ENCODE measurements at places on chromosomes 5 and 9.

GRCh38 chr5:38046103-38046502 is 206.3 kb upstream of the GDNF start:
- no peak for DNase-seq
- H3K4me1 ChIP-seq: no peaks in the 10 kb centered on the region
- no peak overlapping the region for H3K4me3 ChIP-seq
- peaks cover 1% of the 10 kb centered on the region for H3K27me3 ChIP-seq
- no peak overlapping the region for H3K27ac ChIP-seq

DNA sequence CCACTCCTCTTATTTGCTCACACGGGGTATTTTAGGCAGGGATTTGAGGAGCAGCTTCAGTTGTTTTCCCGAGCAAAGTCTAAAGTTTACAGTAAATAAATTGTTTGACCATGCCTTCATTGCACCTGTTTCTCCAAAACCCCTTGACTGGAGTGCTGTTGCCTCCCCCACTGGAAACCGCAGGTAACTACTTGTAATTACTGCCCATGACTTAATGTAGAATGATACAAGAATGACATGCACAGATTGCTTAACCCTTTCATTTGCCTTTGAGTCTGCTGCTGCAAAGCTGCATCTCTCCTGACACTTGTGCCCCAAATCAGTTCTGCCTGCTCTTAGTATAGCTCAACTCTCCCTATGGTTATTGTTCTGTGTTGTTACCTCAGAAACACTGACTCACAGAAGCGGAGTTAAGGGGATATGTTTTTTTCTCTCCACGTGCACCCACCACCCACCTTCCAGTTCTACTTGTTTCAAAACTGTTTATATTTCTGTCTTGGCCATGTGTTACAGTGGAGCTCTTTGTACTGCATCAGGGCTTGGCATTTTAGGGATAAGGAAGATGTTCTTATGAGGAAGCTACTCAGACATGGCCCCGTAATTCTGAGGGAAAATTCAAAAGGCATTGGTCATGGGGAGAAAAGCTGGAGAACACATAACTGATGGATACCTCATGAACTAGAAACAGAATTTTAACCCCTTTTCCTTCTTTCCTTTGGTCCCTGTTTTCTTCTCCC is 2.3 kb downstream of the ADRB2 start:
- no peak for DNase-seq
- peaks cover 39% of the 10 kb centered on the region for H3K4me1 ChIP-seq
- no peaks in the 10 kb centered on the region for H3K36me3 ChIP-seq
- H3K27me3 ChIP-seq: peaks cover 55% of the 10 kb centered on the region

DNA sequence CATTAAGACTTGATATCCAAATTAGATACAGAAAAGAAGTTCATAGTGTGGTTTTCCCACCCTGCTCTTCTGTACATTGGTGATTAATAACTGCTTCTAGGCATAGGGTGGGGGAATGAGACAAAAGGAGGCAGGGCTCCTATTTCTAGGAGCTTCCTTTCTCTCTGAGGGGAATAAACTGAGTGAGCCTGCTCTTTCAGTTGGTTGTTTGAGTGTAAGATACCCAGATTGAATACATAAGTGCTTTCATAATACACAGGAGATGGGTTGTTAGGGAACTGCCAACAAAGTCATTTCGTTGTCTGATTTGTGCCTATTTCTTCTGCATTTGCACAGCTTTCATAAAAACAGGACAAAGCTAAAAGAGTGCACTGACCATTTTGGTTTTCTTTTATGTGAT is 48.9 kb upstream of the TTC23L start:
- H3K27ac ChIP-seq: no peak overlapping the region
- H3K27me3 ChIP-seq: no peaks in the 10 kb centered on the region
- no peaks in the 10 kb centered on the region for H3K36me3 ChIP-seq
- H3K4me1 ChIP-seq: no peaks in the 10 kb centered on the region

- no peak overlapping the region for H3K27ac ChIP-seq
- DNase-seq: no peak
- peaks cover 14% of the 10 kb centered on the region for H3K4me1 ChIP-seq
- peaks cover 4% of the 10 kb centered on the region for H3K27me3 ChIP-seq
- no peak overlapping the region for H3K4me3 ChIP-seq
- H3K36me3 ChIP-seq: peaks cover 2% of the 10 kb centered on the region
Measured at GRCh38 chr9:21590058-21590996, 108.2 kb upstream of the IFNE start.

DNA sequence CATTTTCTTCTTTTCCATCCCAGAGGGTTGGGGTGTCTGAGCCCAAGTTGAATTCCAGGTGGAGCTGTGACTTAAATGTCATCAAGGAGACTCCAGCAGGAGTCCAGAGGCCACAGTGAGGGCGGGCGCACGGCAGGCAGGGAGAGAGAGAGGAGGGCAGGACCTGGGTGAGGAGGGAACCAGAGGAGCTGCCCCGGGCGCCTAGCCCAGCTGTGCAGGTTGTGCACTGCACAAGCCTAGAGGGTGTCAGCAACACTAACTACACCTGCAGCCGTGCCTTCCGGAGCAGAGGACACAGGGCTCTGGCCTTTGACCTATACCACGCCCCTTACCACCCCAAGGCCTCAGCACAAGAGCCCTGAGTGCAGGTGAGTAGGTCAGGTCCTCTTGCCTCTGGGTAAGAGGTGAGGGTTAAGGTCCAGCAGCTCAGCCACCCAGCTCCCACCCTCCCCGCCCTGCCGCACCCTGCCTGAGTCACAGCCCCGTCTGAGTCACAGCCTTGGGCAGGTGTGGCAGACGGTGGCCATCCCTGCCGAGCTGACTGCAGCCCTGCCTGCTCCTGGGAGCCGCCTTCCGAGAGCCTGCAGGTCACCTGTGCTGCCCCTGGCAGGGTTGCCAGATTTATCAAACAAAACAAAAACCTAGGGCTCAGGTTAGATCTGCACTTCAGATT is 6.4 kb upstream of the AGPAT2 start:
- H3K27ac ChIP-seq: no peak overlapping the region
- peaks cover 11% of the 10 kb centered on the region for H3K27me3 ChIP-seq
- DNase-seq: no peak
- H3K36me3 ChIP-seq: no peaks in the 10 kb centered on the region
- H3K4me3 ChIP-seq: no peak overlapping the region
- no peaks in the 10 kb centered on the region for H3K4me1 ChIP-seq

- H3K27me3 ChIP-seq: no peaks in the 10 kb centered on the region
- peaks cover 21% of the 10 kb centered on the region for H3K36me3 ChIP-seq
- DNase-seq: no peak
Measured at GRCh38 chr5:64977779-64978178, 209.0 kb downstream of the CWC27 start.

GRCh38 chr9:134236001-134236421 is 71.6 kb upstream of the RNU6ATAC start:
- no peak overlapping the region for H3K4me3 ChIP-seq
- no peak overlapping the region for H3K27ac ChIP-seq
- no peaks in the 10 kb centered on the region for H3K36me3 ChIP-seq
- no peak for DNase-seq

GRCh38 chr9:38423273-38423972 is 831 bp downstream of the IGFBPL1 start:
- no peak for DNase-seq
- no peak overlapping the region for H3K27ac ChIP-seq
- no peaks in the 10 kb centered on the region for H3K36me3 ChIP-seq

- peak within 1 kb of the TSS; percentile 68 for H3K27ac ChIP-seq
- peak; percentile 78 for DNase-seq
- H3K4me3 ChIP-seq: peak within 1 kb of the TSS; percentile 89
- peaks cover 20% of the 10 kb centered on the region for H3K4me1 ChIP-seq
- peaks cover 50% of the 10 kb centered on the region for H3K27me3 ChIP-seq
Measured at GRCh38 chr5:136132557-136133221, at the start of gene SMAD5. Gene SMAD5, plus strand, starts transcription at chr5:136132845. Its CDS starts 20,916 bp downstream, at chr5:136153761.

- no peak for DNase-seq
- H3K27me3 ChIP-seq: peaks cover 4% of the 10 kb centered on the region
- H3K4me1 ChIP-seq: no peaks in the 10 kb centered on the region
- no peak overlapping the region for H3K27ac ChIP-seq
- H3K4me3 ChIP-seq: no peak overlapping the region
Measured at GRCh38 chr5:35213608-35214007, 16.7 kb downstream of the PRLR start.

DNA sequence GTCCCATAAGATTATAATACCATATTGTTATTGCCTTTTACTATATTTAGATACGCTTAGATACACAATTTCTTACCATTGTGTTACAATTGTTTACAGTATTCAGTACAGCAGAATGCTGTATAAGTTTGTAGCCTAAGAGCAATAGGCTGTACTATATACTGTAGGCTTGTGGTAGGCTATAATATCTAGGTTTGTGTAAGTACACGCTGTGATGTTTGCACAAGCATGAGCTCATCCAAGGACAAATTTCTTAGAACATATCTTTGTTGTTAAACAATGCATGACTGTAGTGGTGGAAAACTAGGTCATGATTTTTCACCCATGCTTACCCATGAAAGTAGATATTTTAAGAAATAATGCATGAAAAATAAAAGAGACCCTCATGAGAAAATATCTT is 509.4 kb upstream of the CDH18 start:
- H3K4me3 ChIP-seq: no peak overlapping the region
- no peaks in the 10 kb centered on the region for H3K4me1 ChIP-seq
- DNase-seq: no peak
- no peaks in the 10 kb centered on the region for H3K36me3 ChIP-seq
- H3K27me3 ChIP-seq: no peaks in the 10 kb centered on the region

GRCh38 chr9:121593066-121593465 is 58.4 kb upstream of the DAB2IP start:
- H3K4me1 ChIP-seq: no peaks in the 10 kb centered on the region
- DNase-seq: no peak
- no peaks in the 10 kb centered on the region for H3K36me3 ChIP-seq

DNA sequence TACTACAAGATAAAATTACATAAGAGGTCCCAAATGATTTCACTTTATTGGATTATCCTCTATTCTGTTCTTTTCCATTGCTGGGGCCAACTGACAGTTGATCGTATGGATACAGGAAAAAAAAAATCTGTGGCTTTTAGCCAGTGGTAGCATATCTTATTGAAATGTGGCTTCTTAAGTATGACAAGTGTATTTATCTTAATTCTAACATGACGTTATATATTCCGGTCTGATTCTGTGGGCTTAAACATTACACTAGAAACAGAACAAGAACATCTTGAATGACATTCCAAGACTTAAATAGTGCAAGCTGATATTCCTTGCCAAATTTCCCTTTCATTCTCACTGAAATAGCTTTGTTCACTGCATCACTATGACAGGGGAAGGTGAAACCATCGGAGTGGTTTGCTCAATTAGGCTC is 117.9 kb downstream of the INSYN2B start:
- no peaks in the 10 kb centered on the region for H3K27me3 ChIP-seq
- DNase-seq: no peak
- peaks cover 11% of the 10 kb centered on the region for H3K36me3 ChIP-seq
- peaks cover 26% of the 10 kb centered on the region for H3K4me1 ChIP-seq
- H3K4me3 ChIP-seq: no peak overlapping the region

DNA sequence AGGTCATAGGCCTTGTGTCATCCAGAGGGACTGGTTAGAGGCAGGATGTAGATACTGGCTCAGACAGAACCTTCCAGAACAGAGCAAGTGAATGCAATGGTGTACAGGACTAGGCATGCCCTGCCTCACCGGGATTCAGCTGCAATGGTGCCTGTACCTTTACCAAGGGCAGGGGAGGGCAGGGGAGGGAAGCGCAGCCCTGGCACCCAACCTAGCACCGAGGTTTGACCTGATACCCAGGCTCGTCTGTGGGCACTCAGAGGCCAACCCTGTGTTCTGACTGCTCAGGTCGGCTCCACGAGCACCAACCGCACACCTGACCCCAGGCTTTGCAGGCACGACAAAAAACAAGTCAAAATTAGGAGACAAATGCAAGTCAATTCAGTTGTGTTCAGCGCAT is 47.3 kb upstream of the GFPT2 start:
- no peak for DNase-seq
- no peaks in the 10 kb centered on the region for H3K4me1 ChIP-seq
- no peaks in the 10 kb centered on the region for H3K27me3 ChIP-seq

GRCh38 chr5:110726249-110727024 is at the start of gene TMEM232:
Gene TMEM232, minus strand, starts transcription at chr5:110726671. Its CDS starts 59,319 bp downstream, at chr5:110667352.
- no peaks in the 10 kb centered on the region for H3K36me3 ChIP-seq
- peak within 1 kb of the TSS; percentile 74 for H3K27ac ChIP-seq
- peak within 1 kb of the TSS; percentile 85 for H3K4me3 ChIP-seq

DNA sequence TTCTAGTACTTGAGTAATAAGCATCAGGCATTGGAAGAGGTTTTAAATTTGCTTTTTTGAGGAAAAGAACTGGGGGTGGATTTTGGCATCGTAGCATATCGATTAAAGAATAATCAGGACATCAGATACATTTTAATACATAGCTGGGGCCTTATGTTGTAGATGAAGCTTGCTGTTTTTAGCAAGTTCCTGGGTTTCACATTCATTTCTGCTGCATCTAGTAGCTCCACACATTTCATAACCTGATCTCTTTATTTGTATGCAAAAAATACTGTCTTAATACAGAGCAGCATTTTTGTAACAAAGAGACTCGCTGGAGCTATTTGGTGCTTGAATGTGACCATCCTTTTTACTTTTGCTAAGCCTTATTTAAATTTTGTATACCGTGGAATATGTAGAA is 28.5 kb downstream of the CD180 start:
- DNase-seq: no peak
- H3K27me3 ChIP-seq: no peaks in the 10 kb centered on the region
- peaks cover 56% of the 10 kb centered on the region for H3K4me1 ChIP-seq

- no peak overlapping the region for H3K4me3 ChIP-seq
- no peaks in the 10 kb centered on the region for H3K36me3 ChIP-seq
- no peak overlapping the region for H3K27ac ChIP-seq
- peaks cover 15% of the 10 kb centered on the region for H3K4me1 ChIP-seq
- peaks cover 16% of the 10 kb centered on the region for H3K27me3 ChIP-seq
Measured at GRCh38 chr9:105879181-105879580, 184.8 kb downstream of the TMEM38B start.

- no peaks in the 10 kb centered on the region for H3K27me3 ChIP-seq
- H3K27ac ChIP-seq: peak overlapping the region; percentile 33
- DNase-seq: no peak
Measured at GRCh38 chr5:149360272-149360671, 2.4 kb downstream of the PCYOX1L start.

GRCh38 chr5:171644536-171644935 is 141.1 kb upstream of the SMIM23 start:
- no peak overlapping the region for H3K27ac ChIP-seq
- H3K36me3 ChIP-seq: no peaks in the 10 kb centered on the region
- DNase-seq: no peak
- no peaks in the 10 kb centered on the region for H3K4me1 ChIP-seq
- H3K4me3 ChIP-seq: no peak overlapping the region

- H3K27me3 ChIP-seq: peaks cover 79% of the 10 kb centered on the region
- peaks cover 25% of the 10 kb centered on the region for H3K4me1 ChIP-seq
- peak overlapping the region; percentile 62 for H3K4me3 ChIP-seq
- DNase-seq: no peak
- H3K27ac ChIP-seq: peak overlapping the region; percentile 30
- no peaks in the 10 kb centered on the region for H3K36me3 ChIP-seq
Measured at GRCh38 chr5:141877356-141878185, 639 bp downstream of the PCDH1 start.

GRCh38 chr9:106869458-106869857 is 6.5 kb downstream of the ZNF462 start:
- H3K4me1 ChIP-seq: peaks cover 4% of the 10 kb centered on the region
- no peak overlapping the region for H3K27ac ChIP-seq
- H3K36me3 ChIP-seq: no peaks in the 10 kb centered on the region
- H3K4me3 ChIP-seq: no peak overlapping the region
- H3K27me3 ChIP-seq: peaks cover 12% of the 10 kb centered on the region
